ENCODE measurements at places on chromosomes 16 and 17. TPM values are rescaled to one million over a fixed set of nuclear protein-coding genes. Genes with fewer than 3 reads are reported as not detected.

Gene CACNG1
- not detected for polyA plus RNA-seq

Gene DOC2B
- 0.38 TPM for polyA plus RNA-seq

Gene VPS35
- 16.9 TPM for polyA plus RNA-seq

Gene CDC42EP4
- 15.7 TPM for polyA plus RNA-seq

Gene KRT36
- not detected for polyA plus RNA-seq

Gene HSD11B2
- 2.7 TPM for polyA plus RNA-seq

Gene MYH10
- polyA plus RNA-seq: 9.1 TPM
